ENCODE measurements at places on chromosomes 6 and 20.
A peak's percentile ranks its signal among the peaks of the same experiment; 100 is the strongest.

DNA sequence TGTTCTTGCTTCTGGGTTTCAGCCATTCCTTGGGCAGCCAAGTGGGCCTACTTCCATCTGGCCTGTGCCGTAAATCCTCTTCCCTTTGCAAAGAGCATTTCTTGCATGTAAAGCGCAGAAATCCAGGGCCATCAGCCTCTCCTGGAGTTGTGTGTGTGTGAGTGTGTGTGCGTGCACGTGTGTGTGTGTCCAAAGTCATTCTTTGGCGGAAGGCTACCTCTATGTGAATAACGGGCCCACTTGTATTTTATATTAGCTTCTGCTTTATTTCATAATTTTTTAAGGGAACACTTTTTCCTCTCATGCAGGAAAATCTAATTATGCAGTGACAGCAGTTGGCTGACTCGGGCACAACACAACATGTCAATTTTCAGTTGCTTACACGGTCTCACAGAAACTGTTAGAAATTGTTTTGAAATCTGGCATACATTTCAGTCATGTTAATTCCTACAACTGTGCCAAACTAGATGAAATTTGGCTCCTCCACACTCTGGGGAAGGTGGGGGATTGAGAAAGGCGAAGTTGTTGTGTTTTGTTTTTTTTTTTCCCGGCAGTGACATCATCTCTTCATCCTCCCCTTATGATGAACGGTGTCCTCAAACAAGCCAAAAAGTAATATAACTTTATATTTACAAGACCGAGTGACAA lies 223.7 kb upstream of the TSHZ2 start:
- no peak for DNase-seq
- H3K36me3 ChIP-seq: no peaks in the 10 kb centered on the region
- no peaks in the 10 kb centered on the region for H3K27me3 ChIP-seq
- no peaks in the 10 kb centered on the region for H3K4me1 ChIP-seq
- no peak overlapping the region for H3K27ac ChIP-seq

DNA sequence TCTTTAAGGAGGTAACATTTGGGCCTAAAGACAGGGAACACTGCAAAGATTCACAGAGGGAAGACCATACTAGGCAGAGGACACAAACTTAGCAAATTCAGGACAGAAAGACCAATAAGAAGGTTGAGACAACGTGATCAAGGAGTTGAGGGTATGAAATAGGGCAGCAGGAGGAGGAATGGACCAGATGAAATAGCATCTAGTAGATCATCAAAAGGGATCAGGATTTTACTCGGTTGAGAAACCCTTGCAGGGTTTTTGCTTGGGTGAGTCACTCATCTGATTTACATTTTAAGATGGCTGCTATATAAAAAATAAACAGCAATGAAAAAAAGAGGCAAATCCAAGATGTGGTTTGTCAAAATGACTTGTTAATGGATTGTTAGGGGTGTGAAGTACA lies 4.7 kb downstream of the BCLAF1 start:
- no peaks in the 10 kb centered on the region for H3K27me3 ChIP-seq
- DNase-seq: no peak
- peaks cover 15% of the 10 kb centered on the region for H3K4me1 ChIP-seq
- H3K36me3 ChIP-seq: no peaks in the 10 kb centered on the region
- no peak overlapping the region for H3K27ac ChIP-seq
- no peak overlapping the region for H3K4me3 ChIP-seq

GRCh38 chr6:13000537-13000936 lies 284.0 kb downstream of the PHACTR1 start:
- H3K36me3 ChIP-seq: no peaks in the 10 kb centered on the region
- H3K27me3 ChIP-seq: no peaks in the 10 kb centered on the region
- no peak overlapping the region for H3K4me3 ChIP-seq
- no peak overlapping the region for H3K27ac ChIP-seq

DNA sequence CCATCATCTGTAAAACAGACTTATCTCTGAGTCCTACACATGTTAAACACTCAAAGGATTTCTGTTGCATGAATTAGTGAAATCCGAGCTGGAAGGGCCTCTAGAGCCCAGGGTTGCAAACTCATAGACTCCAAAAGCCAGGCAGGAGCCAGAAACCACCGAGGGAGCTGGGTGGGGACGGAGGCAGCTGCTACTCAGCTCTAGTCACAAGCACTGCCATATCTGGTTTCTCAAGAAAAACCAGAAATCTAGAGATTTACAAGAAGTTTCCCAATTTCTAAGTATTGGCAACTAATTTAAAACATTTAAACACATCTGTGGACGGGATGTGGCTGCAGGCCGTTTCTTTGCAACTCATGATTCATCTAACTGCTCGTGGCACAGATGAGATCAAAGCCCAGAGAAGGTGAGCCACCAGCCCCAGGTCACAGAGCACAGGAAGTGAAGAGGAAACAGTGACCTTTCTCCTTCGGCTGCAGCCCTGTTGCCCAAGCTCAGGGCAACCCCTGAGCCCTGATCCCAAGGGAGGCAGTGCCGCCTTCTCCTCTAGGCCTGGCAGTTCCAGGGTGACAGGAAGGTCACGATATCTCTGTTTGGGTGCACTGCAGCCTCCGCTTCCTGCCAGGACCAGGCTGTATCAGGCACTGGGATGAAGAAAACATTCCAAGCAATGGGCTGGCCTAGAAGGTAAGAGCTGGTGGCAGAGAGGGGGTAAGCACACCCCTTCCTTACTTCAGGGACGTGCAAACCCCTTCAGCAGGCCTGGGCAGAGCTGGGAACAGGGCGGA lies 26.4 kb upstream of the PTGIS start:
- peak overlapping the region; percentile 46 for H3K27ac ChIP-seq
- DNase-seq: peak; percentile 76
- no peak overlapping the region for H3K4me3 ChIP-seq
- H3K27me3 ChIP-seq: no peaks in the 10 kb centered on the region
- H3K4me1 ChIP-seq: peaks cover 5% of the 10 kb centered on the region
- no peaks in the 10 kb centered on the region for H3K36me3 ChIP-seq

DNA sequence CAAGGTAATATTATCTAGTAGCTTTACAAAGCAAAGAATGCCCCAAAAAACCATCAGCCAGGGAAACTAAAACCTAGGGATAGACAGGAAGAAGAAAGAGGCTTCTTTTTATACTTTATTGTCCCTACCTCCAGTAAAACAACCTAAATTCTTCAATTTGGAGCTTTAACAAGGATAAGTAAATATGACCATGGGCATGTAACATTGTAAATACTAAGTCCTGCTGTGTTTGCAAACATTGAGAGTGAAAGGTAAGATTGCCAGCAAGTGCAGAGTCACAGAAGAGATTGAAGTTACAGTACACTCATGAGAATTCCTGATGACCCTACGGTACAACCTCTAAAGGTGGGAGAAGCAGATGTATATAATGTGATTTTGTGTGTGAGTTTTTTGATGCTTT lies 117.2 kb downstream of the FOXO3 start:
- DNase-seq: no peak
- H3K4me1 ChIP-seq: peaks cover 27% of the 10 kb centered on the region
- H3K36me3 ChIP-seq: no peaks in the 10 kb centered on the region
- H3K4me3 ChIP-seq: no peak overlapping the region

GRCh38 chr20:38804682-38805501 lies 605 bp upstream of the PPP1R16B start:
- no peak for DNase-seq
- no peaks in the 10 kb centered on the region for H3K27me3 ChIP-seq
- peak overlapping the region; percentile 43 for H3K4me3 ChIP-seq

DNA sequence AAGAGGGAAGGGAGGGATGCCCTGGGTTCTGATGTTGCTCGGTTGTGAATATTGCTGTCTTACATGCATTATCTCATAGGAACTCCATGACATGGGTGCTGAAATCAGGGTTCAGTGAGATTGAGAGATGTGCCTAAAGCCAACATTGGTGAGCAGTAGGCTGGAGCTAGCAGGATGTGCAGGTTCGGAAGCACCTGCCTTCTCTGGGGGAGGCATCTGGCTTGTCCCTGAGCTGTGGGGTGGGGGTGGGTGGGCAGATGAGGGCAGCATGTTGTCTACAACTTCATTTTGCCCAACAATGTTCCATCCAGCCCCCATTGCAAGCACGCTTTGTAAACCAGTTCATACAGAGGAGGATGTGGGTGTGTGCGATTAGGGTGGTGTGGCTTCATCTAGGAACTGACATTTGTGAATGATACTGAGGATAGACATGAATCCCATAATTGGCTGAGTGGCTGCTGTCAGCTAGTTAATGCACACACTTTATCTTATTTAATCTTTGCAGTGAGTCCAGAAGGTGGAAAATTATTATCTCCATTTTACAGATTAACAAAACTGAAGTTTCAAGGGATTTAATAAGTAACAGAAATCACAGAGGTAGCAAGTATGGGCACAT lies 119.4 kb downstream of the SYNDIG1 start:
- no peak overlapping the region for H3K4me3 ChIP-seq
- no peaks in the 10 kb centered on the region for H3K36me3 ChIP-seq
- no peak for DNase-seq
- H3K27ac ChIP-seq: no peak overlapping the region
- no peaks in the 10 kb centered on the region for H3K4me1 ChIP-seq

GRCh38 chr20:35207950-35208611 lies 18.4 kb upstream of the MMP24 start:
- H3K36me3 ChIP-seq: no peaks in the 10 kb centered on the region
- H3K4me3 ChIP-seq: no peak overlapping the region
- DNase-seq: peak; percentile 90
- H3K4me1 ChIP-seq: no peaks in the 10 kb centered on the region

DNA sequence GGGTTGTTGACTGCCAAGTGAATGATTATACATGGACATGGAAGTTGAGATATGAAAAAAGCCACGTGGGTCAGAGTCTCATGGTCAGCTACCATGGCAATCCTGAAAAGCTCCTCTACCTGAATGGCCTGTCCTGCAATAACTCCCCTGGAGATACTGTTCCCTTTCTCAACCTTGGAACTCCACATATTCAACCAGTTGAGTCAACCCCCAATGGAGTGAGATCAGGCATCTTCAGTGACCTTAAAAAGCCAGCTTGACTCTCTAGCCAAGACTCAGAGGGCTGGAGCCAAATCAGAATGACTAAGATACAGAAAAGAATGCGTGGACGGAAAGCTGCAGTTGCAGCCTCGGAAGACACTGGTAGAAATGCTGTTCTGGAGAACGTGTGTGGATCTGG lies 341.3 kb downstream of the FOXA2 start:
- no peak overlapping the region for H3K27ac ChIP-seq
- no peaks in the 10 kb centered on the region for H3K36me3 ChIP-seq
- DNase-seq: no peak
- no peaks in the 10 kb centered on the region for H3K27me3 ChIP-seq
- H3K4me1 ChIP-seq: no peaks in the 10 kb centered on the region

DNA sequence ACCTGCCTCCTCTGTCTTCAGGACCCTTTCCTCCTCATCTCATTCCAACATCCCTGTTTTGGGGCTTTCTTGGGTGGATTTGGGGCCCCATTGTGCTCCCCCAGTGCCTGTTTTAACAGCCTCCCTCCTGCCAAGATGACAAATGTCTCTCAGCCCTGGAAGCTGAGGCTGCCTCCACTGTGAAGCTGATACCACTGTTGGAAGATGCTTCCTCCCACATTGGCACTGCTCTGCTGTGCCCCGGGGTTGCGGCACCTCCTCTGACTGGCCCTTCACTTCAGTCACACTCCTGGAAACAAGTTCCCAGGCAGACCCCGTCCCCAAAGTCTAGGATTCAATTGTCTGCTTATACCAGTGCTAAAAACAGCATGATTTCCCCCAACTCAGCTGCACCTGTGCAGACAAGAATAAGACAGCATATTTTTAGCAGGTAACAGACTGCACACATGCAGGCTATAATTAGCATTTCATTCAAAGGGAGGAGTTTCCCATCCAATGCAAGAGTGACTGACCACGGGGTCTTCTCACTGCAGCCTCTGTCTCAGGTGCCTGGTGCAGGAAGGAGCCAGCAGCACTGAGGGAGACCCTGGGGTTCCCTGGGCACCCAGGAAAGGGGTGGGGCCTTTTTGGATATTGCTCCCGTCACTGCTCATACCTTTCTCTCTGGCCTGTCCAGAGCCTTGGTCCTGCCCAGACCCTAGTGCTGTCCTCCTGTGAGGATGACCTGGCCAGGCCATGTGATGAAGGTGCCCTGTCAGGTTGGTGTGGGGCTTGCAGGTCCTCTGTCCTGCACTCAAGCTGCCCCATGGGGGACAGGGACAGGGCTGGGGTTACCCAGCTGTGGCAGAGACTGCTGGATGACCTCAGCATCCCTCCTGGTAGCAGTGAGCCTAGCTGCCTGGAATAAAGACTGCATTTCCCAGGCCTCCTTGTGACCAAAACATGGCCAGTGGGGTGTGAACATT lies 31.5 kb upstream of the SULF2 start:
- DNase-seq: no peak
- no peaks in the 10 kb centered on the region for H3K27me3 ChIP-seq
- H3K27ac ChIP-seq: no peak overlapping the region
- no peaks in the 10 kb centered on the region for H3K36me3 ChIP-seq

GRCh38 chr6:163083141-163083540 lies 331.4 kb upstream of the QKI start:
- H3K4me1 ChIP-seq: no peaks in the 10 kb centered on the region
- no peak for DNase-seq
- H3K4me3 ChIP-seq: no peak overlapping the region
- peaks cover 3% of the 10 kb centered on the region for H3K27me3 ChIP-seq

GRCh38 chr6:157517601-157518359 lies 136.8 kb downstream of the ZDHHC14 start:
- H3K4me1 ChIP-seq: peaks cover 4% of the 10 kb centered on the region
- no peak for DNase-seq
- no peak overlapping the region for H3K4me3 ChIP-seq

- H3K27ac ChIP-seq: no peak overlapping the region
- H3K36me3 ChIP-seq: no peaks in the 10 kb centered on the region
- H3K27me3 ChIP-seq: no peaks in the 10 kb centered on the region
- no peaks in the 10 kb centered on the region for H3K4me1 ChIP-seq
These were observed 184.8 kb downstream of the SLC24A3 start for GRCh38 chr20:19397226-19397625.

DNA sequence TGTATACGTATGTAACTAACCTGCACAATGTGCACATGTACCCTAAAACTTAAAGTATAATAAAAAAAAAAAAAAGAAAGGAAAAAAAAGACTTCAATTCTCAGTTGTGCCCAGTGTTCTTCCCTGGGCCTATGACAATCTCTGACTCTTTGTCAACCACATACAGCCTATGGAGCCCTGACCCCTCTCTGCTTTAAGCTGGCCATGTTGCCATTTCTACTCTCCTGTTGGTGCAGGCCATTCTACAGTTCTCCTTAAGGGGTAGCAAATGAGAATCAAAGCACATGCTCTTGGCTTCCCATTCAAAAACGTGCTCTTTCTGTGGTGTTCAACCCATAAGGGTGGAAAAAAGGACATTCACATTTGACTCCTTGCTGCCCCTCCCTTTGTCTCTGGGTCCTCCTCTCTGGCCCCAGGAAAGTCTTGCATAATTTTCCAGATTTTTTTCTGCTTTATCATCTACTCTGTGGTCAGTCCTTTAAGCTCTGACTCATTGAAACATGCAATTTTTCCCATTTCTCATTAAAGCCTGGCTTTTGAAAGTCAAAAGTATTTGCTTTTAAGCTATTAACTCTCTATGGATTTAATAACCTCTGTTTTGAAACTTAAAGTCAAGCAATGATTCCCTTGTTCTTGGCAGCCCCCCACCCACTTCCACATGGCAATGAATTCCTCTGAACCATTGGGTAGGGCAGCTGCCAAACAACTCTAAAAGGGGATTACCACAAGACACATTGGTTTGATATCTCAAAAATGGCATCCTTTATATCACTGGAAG lies 208.6 kb upstream of the MCHR2 start:
- no peak overlapping the region for H3K27ac ChIP-seq
- no peak overlapping the region for H3K4me3 ChIP-seq
- H3K36me3 ChIP-seq: no peaks in the 10 kb centered on the region
- no peaks in the 10 kb centered on the region for H3K4me1 ChIP-seq
- H3K27me3 ChIP-seq: no peaks in the 10 kb centered on the region
- DNase-seq: no peak

GRCh38 chr6:168636147-168637004 lies 195.4 kb downstream of the SMOC2 start:
- no peak for DNase-seq
- peaks cover 24% of the 10 kb centered on the region for H3K4me1 ChIP-seq
- no peak overlapping the region for H3K4me3 ChIP-seq
- H3K27me3 ChIP-seq: no peaks in the 10 kb centered on the region

Data from ovary (tissue), 10 donors.